ENCODE measurements at places on chromosomes 4 and X.
A peak's percentile ranks its signal among the peaks of the same experiment; 100 is the strongest.

- DNase-seq = no peak
Measured at GRCh38 chr4:90584051-90584450, 456.9 kb downstream of the CCSER1 start.

DNA sequence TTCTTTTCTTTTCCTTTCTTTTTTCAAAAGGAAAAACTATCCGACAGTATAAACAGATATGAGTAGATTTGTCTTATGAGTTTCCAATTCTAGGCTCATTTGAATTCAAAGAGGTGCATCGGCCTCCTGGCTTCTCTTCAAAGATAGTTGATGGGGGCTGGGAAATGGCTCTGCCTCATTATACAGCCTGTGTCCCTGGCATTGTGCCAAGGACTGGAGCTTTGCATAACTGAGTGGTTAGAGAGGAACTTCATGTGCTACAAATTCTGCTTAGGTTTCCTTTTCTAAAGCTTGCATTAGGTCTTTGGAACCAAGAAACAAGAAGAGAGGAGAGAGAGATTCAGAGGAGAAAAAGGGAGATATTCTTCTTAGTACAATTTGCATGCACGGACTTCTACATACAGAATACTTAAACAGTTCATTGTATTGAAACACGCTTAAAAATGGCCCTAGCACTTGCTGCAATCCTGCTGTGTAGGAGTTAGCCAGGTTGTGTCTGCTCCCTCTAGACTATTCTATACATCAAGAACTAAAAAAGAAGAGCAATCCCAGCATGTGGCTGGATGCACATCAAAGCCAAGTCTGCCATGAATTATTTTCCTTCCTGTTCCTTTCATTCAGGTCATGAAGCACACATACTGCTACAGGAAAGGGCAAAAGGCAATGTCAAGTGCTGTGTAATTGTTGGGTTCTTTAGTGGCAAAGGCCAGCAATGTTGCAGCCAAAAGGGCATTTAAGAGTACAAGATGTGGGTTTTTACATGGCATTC lies 70.9 kb downstream of the INTS12 start:
- no peak for DNase-seq

DNA sequence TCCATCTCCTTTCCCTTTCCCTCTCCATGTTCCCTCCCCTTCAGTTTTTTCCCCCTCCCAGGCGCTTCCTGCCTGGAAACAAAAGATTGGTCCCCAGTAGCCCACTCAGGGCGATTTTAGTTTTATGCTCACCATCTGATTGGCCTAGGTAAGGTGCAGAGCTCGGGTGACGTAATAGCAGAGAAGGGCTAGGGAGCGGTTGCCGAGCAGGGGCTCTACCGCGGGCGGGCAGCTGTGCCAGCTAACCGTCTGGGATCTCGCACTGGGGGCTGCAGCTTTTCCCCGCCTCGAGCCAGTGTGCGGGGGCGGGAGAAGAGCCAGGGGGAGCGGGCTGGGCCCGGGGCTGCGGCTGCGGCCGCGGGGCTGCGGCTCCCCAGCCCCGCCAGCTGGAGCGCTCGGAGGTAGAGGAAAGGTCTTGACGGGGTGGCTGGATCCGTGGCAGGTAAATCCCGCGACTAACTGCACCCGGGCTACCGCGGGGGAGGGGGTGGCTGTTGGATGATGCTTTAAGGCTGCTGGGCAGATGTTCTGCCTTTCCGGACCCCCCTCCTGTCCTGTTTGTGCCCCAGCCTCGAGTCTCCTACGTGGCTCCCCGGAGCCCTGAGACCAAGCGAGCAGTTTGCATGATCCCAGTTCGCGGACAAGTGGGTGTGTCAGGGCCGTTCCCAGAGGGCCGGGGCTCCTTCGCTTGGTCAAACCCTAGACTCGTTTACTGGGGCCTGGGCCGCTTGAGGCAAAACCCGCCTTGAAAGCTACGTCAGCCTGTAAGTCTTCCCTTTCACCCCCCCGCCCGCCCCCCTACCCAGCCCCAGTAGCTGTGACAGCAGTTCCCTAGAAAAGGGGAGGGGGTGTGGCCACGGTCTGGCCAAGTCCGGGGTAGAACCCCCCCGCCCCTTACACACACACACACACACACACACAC lies at the start of gene PAK3:
Gene PAK3 (plus strand): TSS at position 218 of the 922 bp plus-strand sequence. CDS start 26,913 bp downstream, outside the sequence.
- no peak for DNase-seq

GRCh38 chr4:55177461-55177860 lies 52.1 kb upstream of the KDR start:
- DNase-seq = no peak

GRCh38 chr4:39825741-39826231 lies 127.8 kb downstream of the UBE2K start:
- DNase-seq = peak; percentile 9

DNA sequence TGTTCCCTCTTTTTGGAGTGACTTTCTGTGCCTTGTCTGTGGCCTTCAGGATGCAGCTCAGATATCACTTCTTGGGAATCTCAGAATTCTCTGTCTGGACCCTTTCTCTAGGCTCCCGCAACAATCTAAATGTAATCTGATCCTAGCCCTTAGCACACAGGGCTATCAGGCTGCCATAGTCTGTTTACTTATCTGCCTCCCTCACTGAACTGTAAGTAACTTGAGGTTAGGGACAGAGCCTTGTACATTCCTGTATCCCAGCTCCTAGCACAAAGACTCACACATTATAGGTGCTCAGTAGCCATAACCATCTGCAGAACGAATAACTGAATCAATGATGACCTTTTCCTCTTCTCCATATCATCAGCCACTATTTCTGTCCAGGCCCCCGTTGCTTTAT lies 69.5 kb downstream of the RTL9 start:
- no peak for DNase-seq

DNA sequence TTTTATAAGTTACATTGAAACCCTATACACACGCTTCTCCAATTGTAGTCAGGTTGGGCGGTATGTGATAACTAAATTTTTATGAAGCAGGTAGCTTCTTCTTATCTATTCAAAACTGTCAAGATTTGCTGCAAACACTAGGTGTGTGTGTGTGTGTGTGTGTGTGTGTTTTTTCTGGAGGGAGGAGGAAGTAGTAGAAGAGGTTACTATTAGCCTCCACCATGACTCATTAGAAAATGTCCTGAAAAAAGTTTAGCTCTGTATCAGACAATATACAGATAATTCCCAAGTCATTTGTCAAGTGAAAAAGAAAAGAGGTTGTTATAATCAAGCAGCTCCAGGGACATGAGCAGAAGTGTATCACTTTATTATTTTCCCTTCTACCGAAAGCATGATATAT lies 33.9 kb downstream of the PCDH7 start:
- no peak for DNase-seq

DNA sequence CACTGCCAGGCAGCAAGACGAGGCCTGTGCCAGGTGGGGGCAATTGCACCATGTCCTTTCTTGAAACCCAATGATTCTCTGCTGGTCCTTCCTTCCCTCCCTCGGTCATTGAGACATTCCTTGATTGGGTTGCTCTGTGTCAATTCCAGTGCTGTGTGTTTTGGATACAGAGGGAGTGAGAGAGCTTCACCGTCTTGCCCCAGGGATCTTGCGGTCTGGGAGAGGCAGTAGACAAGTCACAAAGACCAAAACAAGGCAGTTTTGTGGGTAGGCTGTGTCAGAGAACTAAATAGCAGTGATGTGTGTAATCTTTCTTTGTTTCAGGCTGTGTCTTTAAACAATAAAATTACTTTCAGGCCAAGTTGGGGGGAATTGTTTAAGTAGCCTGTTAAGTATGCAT lies 38.8 kb upstream of the TADA2B start:
- no peak for DNase-seq

- no peak for DNase-seq
Measured at GRCh38 chr4:99417125-99417524, 18.0 kb downstream of the ADH7 start.

DNA sequence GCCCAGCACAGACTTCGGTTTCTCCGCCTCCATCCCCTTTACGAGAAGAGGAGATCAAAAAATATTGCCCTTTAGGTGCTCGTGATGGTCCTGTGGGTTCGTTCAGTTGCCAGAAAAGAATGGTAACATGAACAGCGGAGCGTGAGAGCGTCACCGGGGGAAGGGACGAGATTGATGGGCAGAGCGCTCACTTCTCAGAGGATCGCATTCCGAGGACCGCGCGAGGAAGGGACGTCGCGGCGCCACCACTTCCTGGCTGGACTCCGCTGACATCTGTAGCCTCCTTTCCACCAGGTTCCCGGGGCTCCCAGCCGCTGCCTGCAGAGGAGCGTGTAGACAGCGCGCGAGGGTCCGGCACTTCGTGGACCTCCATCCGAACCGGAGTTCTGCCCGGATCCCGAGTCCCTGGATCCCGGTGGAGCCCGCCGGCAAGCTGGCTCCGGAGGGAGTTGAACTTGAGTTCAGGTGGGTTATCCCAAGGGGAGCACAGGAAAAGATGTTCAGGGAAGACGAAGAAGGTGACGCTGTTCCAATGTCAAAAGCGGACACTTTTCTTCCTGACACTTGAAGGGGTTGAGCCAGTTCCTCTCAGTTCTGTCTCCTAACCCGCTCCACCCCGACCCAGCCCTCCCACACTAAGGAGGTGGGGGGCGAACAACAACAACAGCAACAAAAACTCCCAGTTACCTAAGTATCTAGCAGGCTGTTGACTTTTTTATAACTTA lies 484 bp downstream of the GALNTL6 start:
- no peak for DNase-seq

GRCh38 chr4:40255393-40256281 lies 58.8 kb downstream of the RHOH start:
- DNase-seq = peak; percentile 99

DNA sequence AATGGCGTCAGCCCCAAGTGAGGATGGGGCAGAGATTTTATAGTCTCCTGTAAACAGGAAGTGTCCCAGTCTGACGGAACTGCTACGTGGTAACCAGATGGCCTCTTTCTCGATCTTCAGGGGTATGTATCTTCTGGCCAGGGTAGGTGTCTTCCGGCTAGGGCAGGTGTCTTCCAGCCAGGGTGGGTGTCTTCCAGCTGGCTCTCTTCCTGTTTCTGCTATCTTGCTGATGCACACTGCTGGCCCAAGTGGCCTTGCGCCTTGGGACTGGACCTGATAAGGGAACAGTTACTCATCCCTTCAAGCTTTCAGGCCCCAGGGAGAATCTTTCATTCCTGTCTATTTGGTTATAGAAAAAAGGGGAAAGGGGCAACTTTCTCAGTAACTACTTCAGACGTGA lies 178.7 kb upstream of the MAGEE2 start:
- DNase-seq = no peak

DNA sequence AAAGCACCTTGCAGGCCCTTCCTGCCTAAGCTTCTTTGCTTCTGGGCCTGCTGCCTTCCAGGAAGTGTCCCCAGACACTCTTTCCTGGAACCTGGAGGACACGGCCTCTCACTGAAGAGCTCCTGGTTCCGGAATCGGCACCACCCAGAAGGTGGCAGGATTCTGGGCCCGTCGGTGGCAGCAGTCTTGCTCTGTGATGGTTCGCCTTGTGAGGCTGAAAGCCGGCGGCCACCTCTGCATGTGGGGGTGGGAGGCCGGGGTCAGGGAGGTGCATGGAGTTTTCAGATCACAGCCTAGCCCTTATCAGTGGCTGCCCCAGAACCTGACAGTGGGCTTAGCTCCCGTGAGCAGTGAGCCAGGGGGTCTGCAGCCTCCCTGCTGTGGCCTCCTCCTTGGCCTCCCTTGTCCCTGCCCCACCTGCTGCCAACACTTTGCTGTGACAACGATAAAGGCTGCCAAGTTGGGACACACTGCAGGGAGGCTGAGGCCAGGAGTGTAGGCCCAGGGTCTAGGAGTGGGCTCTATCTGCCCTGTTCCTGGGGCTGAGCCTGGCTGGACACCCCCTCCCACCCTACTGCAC lies 30.8 kb upstream of the GPR78 start:
- no peak for DNase-seq

DNA sequence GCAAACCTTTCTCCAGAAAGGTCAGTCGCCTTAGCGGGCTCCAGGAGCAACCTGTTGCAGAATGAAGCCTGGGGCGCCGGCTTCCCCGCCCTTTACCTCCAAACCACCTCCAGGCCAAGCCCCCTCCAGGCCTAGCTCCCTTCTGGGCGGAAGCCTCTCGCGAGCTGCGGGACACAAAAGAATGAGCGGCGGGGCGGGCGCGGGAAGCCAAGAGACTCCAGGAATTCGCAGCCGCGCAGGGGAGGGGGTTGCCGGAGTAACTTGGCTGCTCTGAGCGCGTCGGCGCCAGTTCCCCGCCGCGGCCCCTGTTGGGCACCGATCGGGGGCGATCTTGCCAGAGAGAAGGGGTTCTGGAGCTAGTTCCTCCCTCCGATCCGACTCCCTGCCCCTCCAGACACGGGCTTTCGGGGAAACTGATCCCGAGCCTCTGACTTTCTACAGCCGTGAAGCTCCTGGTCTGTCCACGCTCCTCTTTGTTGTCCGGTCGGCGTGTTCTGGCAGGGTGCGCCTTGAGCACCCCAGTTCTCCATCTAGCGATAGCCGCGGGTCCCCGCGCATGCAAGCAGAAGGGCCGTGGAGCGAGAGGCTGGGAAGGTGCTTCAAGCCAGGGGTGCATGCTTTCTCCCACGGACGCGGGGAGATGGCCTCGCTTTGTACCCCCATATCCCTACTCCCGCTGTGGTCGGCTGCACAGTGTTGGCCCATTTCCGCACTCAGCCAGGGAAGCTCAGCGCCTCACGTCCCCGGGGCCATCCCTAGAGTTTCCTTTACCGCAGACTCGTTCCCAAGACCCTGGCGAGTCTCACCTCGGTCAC lies 1.2 kb downstream of the PROM1 start:
- DNase-seq = no peak

- DNase-seq = peak; percentile 10
Measured at GRCh38 chr4:75432683-75433082, 81.5 kb downstream of the RCHY1 start.

- no peak for DNase-seq
Measured at GRCh38 chr4:74402692-74403456, 37.9 kb downstream of the EREG start.

GRCh38 chr4:148239494-148239985 lies 202.7 kb downstream of the NR3C2 start:
- no peak for DNase-seq

GRCh38 chr4:23022032-23022431 lies 329.3 kb downstream of the GBA3 start:
- peak; percentile 4 for DNase-seq

GRCh38 chrX:151019856-151020255 lies 36.7 kb downstream of the HMGB3 start:
- peak; percentile 57 for DNase-seq

GRCh38 chr4:88584471-88584900 lies 7.8 kb upstream of the HERC3 start:
- DNase-seq = no peak

GRCh38 chr4:826508-827208 lies 729 bp upstream of the CPLX1 start:
- DNase-seq = no peak

- no peak for DNase-seq
Measured at GRCh38 chrX:8897259-8897658, 96.1 kb upstream of the FAM9A start.

GRCh38 chrX:49209434-49210251 lies 9.7 kb upstream of the SYP start:
- no peak for DNase-seq

GRCh38 chrX:38552721-38553120 lies 8.6 kb upstream of the TSPAN7 start:
- no peak for DNase-seq

GRCh38 chr4:72295966-72296557 lies 264.3 kb downstream of the NPFFR2 start:
- peak; percentile 53 for DNase-seq

DNA sequence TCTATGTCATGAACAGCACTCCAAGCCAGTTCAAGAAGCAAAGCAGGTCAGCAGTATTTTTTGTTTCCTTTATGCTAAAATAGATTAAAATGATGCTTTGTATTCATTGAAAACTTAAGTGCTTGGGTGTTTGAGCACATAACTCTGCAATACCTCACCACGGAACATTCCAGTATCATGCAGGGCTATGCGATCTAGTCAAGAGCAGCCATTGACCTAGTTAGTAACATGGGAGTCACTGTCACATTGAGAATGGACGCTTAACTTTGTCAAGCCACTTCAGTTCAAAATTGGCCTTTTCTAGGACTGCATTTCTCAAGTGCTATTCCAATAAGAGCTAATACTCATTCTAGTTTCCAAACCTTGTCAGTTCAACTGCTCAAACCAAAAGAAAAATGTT lies 160.1 kb upstream of the FSTL5 start:
- DNase-seq = no peak
